ENCODE measurements at places on chromosomes 12 and 14.

GRCh38 chr14:27077214-27077613, 479.4 kb upstream of the NOVA1 start:
- DNase-seq = no peak

GRCh38 chr14:61322011-61322798, 826 bp downstream of the PRKCH start:
- no peak for DNase-seq

- DNase-seq = no peak
These were observed 1469.3 kb downstream of the AACS start for GRCh38 chr12:126534495-126534894.

GRCh38 chr12:105069936-105070702, 14.1 kb downstream of the ALDH1L2 start:
- no peak for DNase-seq

DNA sequence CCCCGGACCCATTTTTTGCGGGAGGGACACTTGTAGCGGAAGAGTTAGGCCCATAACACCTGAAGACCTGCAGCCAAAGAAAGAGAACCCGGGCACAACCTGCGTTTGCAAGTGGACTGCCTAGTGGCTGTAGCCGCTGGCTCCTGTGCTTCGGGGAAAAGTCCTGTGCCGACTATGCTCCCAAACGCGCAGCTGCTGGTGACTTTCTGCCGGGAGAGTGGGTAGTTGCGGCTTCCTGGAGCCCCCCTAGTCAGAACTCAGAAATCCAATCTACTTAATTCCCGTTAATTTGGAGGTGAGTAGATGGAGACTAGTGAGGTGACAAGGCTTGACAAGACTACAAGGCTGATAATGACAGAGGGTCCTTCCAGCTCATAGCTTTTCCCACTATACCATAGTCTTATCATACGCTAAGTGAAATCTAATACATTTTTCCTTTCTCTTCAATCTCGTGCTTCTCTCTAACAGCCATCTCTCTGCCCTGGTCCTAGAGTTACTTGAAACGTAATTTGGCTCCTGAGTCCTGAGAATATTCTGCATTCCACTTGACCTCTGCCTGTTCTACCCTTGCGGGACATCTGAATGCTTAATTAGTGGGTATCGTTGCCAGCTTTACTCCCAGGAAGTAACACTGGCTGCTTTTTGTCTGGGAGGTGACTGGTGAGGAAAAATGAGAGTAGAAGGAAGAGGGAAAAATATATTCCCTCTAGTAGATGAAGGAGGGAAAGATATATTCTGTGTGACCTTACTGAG, 556 bp downstream of the MTHFD1 start:
- DNase-seq = no peak

GRCh38 chr14:79842270-79842669, 369.0 kb downstream of the DIO2 start:
- no peak for DNase-seq

- DNase-seq = no peak
These were observed 874 bp upstream of the RNU6-8 start for GRCh38 chr14:32203928-32204357.
